NCI-H1930 (cell line): ENCODE measurements at places on chromosomes 4 and X.

DNA sequence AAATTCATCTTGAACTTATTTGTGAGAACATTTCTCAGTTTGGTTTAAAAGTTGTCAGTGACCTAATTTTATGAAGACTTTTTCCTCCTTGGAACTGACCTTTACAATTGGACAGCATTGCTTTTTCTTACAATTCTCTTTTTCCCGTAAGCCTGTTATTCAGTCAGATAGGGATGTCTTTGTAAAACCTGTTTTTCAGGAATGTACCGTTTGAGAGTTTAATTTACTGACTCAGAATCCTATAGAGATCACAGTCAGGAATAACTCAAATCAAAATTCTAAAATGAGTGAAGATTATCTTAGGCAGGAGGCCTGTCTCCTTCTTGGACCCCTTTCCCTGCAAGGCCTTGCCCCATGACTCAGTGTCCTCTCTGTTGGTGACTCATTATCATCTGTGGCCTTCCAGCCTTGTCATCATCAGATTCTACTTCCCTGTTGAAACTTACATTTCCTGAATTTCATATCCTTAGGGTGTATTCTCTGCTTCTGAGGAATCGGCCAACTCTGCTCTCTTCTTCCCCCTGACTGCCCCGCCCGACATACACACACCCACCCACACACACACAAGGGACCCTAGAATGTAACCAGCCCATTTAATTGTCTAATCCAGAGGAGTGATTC, 99.8 kb downstream of the ARHGAP10 start:
- no peak for DNase-seq

- no peak for DNase-seq
Measured at GRCh38 chr4:61041527-61041926, 158.6 kb upstream of the ADGRL3 start.

DNA sequence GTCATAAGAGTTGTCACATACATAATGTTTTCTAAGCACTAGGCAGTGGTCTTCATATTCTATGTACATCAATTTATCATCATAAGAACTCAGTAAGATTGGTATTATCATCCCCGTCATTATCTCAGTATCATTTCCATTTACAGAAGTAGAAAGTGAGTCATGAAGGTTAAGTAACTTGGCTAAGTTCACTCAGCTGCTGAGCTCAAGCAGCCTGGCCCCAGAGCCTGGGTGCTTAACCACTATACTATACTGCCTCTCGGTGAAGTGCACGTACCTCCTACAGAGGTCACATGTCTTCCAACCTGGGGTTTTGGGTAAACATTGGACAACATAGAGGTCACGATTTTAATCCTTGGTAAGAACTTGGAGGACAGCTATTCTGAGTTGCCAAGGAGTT, 161.5 kb upstream of the GATB start:
- DNase-seq, result no peak

GRCh38 chr4:15400981-15401671, 26.7 kb upstream of the C1QTNF7 start:
- no peak for DNase-seq
